ENCODE measurements at places on chromosomes 4 and X.

DNA sequence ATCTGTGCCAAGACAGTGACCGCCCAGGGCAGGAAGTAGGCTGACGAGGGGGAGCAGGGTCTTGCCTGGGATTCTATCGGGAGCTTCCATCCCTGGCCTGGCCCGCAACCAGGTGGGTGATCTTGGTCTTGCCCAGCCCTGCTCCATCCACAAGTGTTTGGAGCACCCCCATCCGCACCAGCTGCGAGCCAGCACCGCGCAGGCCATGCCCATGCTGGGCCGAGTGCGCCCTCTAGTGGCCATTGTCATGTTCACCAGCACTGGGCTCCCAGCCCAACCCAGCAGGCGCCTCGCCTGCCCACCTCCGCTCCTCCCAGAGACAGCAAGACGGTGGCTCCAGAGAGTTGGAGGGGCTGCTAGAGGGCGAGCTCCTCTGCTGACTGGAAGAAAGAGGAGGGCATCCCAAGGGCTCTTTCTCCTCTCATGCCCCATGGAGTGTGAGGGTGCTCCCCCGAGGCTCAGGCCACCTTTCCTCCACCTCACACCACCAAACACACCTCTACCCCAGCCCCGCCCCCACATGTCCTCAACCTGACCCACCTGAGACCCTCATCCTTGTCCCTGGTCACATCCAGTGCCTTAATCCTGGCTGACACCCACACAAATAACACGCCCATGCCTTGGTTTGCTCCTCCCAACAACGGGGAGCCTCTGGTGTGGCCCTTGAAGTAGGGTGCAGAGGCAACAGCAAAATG lies 9.8 kb upstream of the ATP2B3 start:
- peak; percentile 83 for DNase-seq

- DNase-seq: no peak
Observed at GRCh38 chr4:116223040-116223732, 862.2 kb downstream of the TRAM1L1 start.

DNA sequence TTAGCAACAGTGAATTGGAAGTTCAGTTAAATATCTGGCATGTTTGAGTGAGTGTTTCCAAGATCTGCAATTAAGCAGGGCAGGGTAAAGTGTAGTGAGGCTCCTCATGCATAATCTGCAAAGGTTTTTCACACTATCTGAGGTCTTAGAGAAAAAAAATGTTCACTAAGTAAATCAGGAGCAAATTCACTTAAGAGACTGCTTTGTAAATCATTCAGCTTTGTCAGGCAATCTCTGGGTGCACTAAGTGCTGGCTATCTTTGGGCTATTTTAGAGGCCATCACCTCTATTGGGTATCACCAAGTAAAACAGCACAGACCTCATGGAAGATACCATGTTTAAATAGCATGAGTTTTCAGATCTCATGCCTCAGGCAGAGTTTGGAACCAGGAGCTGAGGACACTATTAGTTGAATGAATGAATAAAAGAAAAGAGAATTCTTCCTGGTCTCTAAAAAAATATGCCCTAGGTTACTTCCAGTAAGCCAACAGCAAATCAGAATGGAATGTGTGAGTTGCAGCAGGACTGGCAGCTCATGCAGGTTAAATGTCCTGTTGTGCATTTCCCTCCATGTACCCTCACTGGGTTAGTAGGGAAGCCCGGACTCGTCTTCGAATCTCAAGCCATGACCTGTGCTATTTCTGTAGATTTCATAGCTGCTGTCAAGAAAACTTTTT lies 195.3 kb downstream of the KCNIP4 start:
- no peak for DNase-seq

GRCh38 chr4:138869165-138869564 lies 146.4 kb upstream of the NOCT start:
- DNase-seq: no peak

DNA sequence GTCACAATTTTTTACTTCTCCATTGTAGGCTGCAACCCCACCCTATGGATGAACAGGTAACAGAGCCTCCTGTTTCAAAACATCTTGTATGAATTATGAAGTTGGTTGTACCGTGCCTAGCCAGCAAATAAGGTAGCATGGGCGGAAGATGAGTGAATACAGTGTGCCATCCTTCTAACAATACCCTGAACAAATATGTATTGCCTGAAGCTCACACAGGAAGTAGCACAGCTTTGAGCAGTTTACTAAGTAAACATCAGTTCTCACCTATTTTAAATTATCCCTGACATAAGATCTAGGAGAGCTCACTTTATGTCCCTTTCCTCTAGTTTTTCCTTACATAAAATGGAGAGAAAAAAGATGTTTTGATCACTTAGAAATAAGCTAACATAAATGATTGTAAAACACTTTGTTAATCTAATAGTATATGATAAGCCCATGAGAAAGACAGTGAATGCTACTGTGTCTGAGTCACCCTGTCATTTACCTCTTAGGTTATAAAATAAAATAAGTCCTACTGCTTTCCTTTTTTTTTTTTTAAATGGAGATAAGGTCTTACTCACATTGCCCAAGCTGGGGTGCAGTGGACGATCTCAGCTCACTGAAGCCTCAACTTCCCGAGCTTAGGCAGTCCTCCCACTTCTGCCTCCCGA lies 36.6 kb downstream of the GRSF1 start:
- DNase-seq: no peak

Measured in stimulated activated CD4-positive, alpha-beta T cell treated with anti-CD3 and anti-CD28 coated beads, Interleukin-4, amount 100 ng/mL, for 1 hour (primary cell).